Hematopoietic multipotent progenitor cell treated with erythropoietin and hydrocortisone succinate and interleukin-3 and kit ligand, for 6 days (in vitro differentiated cells): ENCODE measurements at places on chromosomes 7 and 10.

DNA sequence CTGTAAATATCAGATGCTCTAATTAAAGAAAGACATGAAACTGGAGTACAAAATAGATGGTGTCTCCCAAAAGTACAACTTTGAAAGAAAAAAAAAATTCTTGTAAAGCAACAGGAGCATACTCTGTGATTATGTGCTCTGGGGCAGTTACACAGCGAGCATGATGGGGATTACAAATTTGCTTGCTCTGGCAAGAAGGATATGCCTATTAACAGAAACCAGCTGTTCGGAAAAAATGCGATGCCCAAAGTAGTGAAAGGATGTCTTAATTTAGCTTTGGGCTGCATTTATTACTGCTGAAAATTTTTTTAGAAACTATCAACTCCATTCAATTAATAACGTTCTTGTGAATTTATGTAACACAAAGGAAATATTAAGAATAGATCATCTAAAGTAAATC lies 256.9 kb upstream of the TPK1 start:
- DNase-seq: no peak

GRCh38 chr7:79241288-79242060 lies 212.0 kb downstream of the MAGI2 start:
- no peak for DNase-seq

DNA sequence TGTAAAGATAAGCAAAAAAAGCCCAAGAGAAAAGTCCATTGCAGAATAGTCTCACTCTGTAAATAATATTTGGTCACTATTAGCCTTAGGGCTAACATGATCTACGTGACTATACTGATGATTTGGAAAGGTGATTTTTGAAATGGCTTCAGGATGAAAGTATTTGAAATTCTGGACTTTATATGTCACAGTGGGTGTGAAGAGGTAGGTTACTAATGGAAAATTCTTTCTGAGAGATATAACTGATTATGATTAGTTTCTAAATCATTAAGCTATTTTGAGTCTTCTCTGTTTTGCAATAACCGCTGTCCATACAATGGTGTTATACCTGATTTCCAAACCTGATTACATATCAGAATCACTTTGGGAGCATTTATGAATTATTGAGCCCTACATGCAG lies 20.1 kb upstream of the HBP1 start:
- DNase-seq: no peak

DNA sequence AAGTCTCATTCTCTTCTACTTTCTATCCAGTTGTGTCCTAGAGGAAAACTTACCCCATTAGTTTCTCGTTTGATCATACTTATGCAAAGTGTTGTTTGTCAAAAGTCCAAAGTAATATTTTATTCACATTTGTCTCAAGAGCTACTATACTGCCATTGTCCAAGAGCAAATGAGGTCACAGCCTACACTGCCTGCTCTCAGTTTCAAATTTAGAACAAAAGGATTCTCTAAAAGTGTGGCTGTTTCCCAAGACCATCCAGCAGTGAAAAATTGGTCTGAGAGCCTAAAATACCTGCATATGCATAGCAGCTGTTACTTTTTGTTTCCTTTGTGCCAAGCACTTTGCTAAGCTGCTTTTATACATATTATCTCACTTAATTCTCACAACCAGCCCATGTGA lies 439.5 kb upstream of the NFE2L3 start:
- DNase-seq: no peak

DNA sequence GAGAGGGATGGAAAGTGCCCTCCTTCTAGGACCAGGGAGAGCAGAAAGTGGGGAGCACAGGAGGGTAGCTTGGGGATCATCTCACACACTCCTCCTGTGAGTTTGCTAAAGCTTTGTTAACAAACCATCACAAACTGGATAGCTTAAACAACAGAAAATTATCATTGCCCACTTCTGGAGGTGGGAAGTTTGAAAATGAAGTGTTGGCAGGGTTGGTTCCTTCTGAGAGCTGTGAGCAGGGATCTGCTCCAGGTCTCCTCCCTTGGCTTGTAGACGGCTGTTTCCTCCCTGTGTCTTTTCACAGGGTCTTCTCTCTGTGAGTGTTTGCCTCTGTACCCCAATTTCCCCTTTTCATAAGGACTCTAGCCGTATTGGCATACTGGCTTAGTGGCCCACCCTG lies 32.0 kb upstream of the CXCL12 start:
- no peak for DNase-seq
